ENCODE measurements at places on chromosomes 7 and 10. TPM values are rescaled to one million over a fixed set of nuclear protein-coding genes. Genes with fewer than 3 reads are reported as not detected.

DNA sequence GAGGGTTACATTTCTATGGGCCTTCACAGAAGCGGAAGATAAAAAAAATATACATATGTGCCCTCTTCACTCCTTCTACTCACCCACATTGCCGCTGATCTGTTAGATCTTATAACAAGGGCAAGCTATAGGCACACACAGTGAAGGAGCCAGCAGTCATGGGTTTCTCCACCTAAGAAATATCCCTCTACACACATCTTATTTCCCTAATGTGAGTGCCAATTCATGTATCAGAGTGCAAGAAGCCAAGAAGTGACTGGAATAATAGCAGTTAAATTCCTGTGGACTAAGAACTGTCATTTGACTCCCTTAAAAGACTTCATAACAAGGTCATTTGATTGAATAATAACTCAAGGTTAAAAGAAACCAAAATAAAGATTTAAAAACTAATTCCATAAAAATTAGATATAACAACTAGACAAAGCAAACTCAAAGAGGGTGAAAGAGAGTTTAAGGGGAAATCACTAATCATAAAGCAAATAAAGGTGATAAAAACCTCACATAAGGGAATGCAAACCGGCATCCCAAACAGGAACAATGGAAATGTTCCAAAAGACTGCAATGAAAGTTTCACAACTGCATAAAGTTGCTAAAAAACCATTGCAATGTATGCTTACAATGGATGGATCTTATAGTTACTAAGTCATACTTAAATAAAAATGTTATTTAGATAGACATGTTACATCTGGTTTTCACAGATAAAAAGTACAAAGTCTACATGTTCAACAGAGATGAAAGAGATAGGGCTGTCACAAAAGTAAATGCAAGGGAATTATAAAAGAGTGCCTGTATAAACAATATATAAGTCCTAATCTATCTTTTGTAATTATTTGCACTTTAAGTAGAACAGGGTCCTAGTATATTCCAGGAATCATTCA, 42.8 kb downstream of the ARHGAP21 start:
- DNase-seq = no peak

Gene ADAMTS14
- total RNA-seq = 0.11 TPM

DNA sequence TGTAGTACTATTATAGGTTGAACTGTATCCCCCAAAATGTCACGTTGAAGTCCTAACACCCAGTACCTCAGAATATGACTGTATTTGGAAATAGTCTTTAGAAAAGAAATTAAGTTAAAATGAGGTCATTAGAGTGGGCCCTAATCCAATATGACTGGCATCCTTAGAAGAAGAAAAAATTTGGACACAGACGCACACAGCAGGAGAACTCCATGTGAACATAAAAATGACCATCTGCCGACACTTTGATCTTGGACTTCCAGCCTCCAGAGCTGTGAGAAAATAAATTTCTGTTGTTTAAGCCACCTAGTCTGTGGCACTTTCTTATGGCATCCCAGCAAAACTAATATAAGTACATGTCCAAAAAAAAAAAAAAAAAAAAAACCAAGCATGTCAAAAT, 225.8 kb downstream of the PARD3 start:
- DNase-seq = no peak

Gene OLAH
- not detected for total RNA-seq

Measured in OCI-LY7 (cell line).